ENCODE measurements at places on chromosomes 16 and 17. TPM values are rescaled to one million over a fixed set of nuclear protein-coding genes. Genes with fewer than 3 reads are reported as not detected.

The FBXW10 gene
- 1.1 TPM for total RNA-seq

The CES3 gene
- 1.7 TPM for total RNA-seq

The ZG16B gene
- total RNA-seq, result 0.70 TPM

DNA sequence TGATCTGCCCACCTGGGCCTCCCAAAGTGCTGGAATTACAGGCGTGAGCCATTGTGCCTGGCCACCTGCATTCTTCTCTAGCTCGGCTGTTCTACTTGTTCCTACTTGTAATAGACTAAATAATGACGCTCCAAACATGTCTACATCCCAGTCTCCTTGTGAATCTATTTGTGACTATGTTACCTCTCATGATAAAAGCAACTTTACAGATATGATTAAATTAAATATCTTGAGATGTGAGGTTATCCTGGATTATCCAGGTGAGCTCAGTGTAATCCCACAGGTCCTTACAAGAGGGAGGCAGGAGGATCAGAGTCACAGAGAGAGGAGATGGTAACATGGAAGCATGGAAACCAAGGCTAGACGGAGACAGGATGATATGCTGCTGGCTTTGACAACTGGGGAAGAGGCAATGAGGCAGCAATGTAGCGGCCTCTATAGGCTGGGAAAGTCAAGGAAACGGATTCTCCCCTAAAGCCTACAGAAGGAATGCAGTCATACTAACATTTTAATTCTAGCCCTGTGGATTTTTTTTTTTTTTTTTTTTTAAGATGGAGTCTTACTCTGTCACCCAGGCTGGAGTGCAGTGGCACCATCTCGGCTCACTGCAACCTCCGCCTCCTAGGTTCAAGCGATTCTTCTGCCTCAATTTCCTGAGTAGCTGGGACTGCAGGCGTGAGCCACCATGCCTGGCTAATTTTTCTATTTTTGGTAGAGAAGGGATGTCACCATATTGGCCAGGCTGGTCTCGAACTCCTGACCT, 5.0 kb upstream of the LASP1 start:
- no peak for DNase-seq

- DNase-seq, result no peak
Observed at GRCh38 chr17:72872396-72872795, 220.1 kb downstream of the SLC39A11 start.

- DNase-seq, result no peak
Observed at GRCh38 chr16:69906838-69907401, 44.2 kb upstream of the CLEC18A start.

DNA sequence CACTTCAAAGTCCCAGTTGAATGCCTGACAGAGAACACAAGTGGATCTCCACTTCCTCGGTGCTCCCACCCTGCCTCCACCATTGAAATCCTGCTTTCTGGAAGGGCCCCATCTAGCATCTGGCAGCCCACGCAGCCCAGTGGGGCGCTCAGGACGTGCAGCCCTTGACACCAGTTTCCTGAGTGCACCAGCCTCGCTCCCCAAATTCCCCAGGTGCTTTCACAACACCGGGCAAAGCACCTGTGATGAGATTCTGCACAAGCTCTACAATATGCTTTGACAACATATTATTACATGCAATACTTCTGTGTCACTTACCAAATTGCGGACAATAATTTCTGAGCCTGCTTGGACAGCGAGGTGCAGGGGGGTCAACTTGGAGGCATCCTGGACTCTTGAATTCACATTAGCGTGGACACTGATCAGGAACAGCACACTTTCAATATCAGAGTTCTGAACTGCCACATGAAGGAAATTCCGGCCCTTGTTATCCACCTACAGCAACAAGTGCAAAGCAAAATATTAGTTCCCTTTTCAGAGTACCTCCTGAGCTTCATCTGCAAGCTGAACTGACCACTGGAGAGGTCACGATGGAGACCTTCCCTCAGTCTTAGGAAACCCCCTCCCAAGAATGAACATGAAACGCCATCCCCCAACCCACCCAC, 33.9 kb downstream of the CYB5D2 start:
- DNase-seq, result no peak

GRCh38 chr17:72053449-72053848, 67.4 kb upstream of the SOX9 start:
- DNase-seq, result no peak

DNA sequence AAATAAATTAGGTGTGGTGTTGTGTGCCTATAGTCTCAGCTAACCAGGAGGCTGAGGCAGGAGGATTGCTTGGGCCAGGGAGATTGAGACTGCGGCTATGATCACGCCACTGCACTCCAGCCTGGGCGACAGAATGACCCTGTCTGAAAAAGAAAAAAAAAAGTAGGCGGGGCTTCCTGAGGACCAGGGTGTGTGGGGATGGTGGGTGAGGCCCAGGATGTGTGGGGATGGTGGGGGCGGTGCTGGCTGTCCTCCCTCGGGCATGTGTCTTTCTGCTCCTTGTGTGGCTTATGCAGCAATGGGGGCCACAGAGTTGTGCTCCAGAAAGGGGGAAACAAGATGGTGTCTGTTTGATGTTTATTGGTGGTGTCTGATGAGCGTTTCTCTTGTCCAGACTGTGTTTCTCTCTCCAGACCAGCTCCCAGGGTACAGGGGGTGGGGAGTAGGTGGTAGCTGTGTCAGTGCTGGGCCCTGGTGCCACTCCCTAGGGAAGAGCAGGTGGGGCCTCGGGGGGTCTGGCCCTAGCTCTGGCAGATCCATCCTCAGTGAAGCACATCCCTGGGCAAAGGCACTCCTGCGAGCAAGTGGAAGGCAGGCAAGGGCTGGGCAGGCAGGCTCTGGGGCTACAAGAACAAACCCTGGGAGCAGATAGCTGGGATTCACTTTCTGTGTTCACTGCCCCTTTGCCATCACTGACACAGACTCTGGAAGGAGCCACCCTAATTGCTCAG, 2.3 kb downstream of the LCAT start:
- no peak for DNase-seq

- no peak for DNase-seq
Observed at GRCh38 chr17:77528516-77529327, 388.0 kb downstream of the SEC14L1 start.
